ENCODE measurements at places on chromosomes 11 and 22. TPM values are rescaled to one million over a fixed set of nuclear protein-coding genes. Genes with fewer than 3 reads are reported as not detected.

Gene SLC15A3
- 27.2 TPM for polyA plus RNA-seq

Gene GSTT2B
- polyA plus RNA-seq = 11.1 TPM

Gene OR8G1
- not detected for polyA plus RNA-seq

Gene GDPD4
- polyA plus RNA-seq = 0.32 TPM

Gene WBP2NL
- 0.48 TPM for polyA plus RNA-seq

Gene VWA5A
- 9.9 TPM for polyA plus RNA-seq

- no peak for DNase-seq
These were observed 17.9 kb upstream of the EMID1 start for GRCh38 chr22:29187831-29188230.

GRCh38 chr22:19848298-19849224 is 6.1 kb downstream of the GNB1L start:
- DNase-seq = no peak

DNA sequence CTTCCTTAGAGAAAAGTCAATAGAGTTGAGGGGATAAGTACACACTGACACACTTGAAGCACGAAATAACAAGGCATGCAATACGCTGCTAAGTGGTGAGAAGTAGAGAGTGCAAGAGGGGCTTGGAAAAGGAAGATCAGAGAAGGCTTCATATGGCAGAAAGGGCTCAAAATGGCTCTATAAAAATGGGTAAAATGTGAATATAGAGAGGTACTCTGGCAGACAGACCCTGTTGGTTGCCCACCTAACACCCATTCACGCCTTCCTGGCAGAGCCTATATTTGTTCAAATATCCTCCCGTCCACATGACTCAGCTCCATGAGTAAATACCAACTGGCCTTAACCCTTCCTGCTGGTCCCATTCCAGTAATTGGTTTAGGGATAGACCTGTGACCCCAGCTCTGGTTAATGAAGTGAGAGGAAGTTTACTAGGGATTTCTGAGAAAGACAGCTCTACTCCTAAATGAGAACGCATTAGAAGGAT is 38.9 kb upstream of the CCDC34 start:
- no peak for DNase-seq

DNA sequence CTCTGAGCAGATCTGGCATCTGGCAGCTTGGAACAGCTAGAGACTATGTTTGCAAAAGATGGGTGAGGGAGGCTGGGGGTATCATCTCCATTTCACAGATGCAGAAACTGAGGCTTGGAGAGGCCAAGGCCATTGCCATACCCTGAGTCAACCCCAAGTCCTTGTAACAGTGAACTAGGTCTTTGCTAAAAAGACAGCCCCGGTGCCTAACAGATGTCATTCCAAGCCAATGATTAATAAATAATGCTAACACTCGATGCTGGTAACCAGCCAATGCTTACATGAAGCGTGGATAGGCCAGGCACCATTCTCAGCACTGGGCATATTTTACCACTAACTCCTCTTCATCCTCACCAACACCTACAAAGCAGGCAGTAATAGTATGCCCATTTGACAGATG is 164.0 kb downstream of the MN1 start:
- no peak for DNase-seq

DNA sequence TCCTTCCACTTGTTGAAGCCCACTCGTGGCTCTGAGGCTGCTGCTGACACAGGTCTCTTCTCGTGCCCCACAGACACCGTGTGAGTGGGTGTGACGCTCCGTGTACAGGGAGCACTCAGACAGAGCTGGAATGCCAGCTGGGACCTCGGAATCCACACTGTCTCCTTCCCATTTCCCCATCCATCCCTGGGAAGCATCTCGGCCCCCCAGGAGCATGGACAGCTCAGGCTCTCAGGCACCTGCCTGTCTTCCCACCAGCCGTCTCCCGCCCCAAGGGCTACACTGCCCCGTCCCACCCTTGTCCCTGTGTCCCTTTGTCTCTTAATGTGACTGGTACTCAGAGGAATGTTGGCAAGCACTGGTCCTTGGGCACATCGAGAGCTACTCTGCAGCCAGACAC is 63.8 kb downstream of the ARHGAP8 start:
- DNase-seq = no peak

GRCh38 chr22:50087646-50088045 is 2.2 kb upstream of the MOV10L1 start:
- DNase-seq = no peak

- DNase-seq = no peak
These were observed 34.6 kb upstream of the SHANK2 start for GRCh38 chr11:71286701-71287643.

All from ovary (tissue), 10 donors.